T-cell (primary cell): ENCODE measurements at places on chromosomes 4 and X. TPM values are rescaled to one million over a fixed set of nuclear protein-coding genes. Genes with fewer than 3 reads are reported as not detected.
A peak's percentile ranks its signal among the peaks of the same experiment; 100 is the strongest.

DNA sequence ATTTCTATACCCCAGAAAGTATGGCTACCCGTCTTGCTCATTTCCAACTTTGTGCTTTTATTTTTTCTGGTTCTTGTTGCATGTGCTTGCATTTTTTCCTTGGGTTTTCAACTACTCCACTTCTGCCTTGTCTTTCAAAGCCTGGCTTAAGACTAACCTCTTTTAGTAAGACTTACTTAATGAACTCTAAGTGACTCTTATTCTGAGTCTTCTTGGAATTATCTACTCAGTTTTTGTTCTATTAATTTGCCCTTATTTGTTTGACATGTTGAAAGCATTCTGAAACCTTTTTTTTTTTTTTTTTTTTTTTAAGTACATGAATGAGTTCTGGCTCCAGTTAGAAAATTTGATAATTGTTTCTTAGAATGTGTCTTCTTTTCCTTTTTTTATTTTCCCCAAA, 74.8 kb downstream of the SLIT2 start:
- DNase-seq, result no peak
- no peaks in the 10 kb centered on the region for H3K4me1 ChIP-seq
- no peaks in the 10 kb centered on the region for H3K36me3 ChIP-seq
- no peaks in the 10 kb centered on the region for H3K27me3 ChIP-seq

DNA sequence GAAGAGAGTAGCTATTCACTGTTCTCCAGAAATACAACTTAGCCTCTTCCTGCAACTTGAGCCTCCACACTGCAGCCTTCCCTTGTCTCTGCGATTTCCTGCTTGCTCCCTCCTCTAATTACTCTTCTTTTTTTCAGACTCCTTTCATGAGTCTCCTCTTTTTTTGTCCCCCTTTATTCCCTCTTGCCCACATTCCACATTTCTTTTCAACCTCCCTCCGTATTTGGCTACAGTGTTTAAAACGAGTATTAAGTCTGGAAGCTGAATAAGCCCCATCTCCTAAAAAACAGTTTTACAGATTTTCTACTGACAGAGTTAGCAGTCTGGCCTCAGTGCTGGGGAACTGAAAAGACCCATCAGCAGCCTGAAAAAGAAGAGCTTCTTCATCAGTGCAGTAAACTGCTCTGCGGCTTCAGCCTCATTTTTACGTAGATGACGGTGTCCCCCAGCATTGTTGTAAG, 141.5 kb downstream of the TENM3 start:
- no peak overlapping the region for H3K27ac ChIP-seq
- H3K27me3 ChIP-seq, result no peaks in the 10 kb centered on the region
- H3K4me3 ChIP-seq, result no peak overlapping the region
- no peaks in the 10 kb centered on the region for H3K36me3 ChIP-seq
- no peaks in the 10 kb centered on the region for H3K4me1 ChIP-seq
- no peak for DNase-seq

DNA sequence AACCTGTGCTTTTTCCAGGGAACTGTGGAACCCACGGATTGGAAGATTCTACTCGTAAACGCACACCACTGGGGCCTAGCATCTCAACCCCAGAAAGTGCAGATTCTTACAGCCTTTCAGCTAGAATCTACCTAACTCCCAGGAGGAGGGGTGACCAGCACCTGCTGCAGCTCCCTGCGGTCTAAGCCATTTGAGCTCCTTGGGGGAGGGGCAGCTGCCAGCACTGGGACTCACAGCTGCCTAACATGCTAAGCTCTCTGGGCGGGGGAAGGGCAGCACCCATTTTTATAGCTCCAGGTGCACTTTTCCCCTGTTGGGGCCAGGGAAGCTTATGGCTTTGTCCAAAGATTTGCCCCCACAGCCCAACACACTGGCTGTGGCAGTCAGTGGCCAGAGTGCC, 595.7 kb upstream of the EPHA5 start:
- no peak for DNase-seq
- no peak overlapping the region for H3K4me3 ChIP-seq
- H3K4me1 ChIP-seq, result no peaks in the 10 kb centered on the region
- no peak overlapping the region for H3K27ac ChIP-seq
- no peaks in the 10 kb centered on the region for H3K36me3 ChIP-seq

- no peak overlapping the region for H3K27ac ChIP-seq
- DNase-seq, result no peak
- H3K27me3 ChIP-seq, result peaks cover 7% of the 10 kb centered on the region
- H3K36me3 ChIP-seq, result no peaks in the 10 kb centered on the region
- no peaks in the 10 kb centered on the region for H3K4me1 ChIP-seq
Measured at GRCh38 chr4:108901291-108901690, 138.4 kb upstream of the ETNPPL start.

GRCh38 chr4:7418131-7418943, 16.4 kb downstream of the PSAPL1 start:
- H3K36me3 ChIP-seq, result no peaks in the 10 kb centered on the region
- no peak for DNase-seq
- no peaks in the 10 kb centered on the region for H3K27me3 ChIP-seq
- H3K4me3 ChIP-seq, result no peak overlapping the region
- no peaks in the 10 kb centered on the region for H3K4me1 ChIP-seq

GRCh38 chrX:154695911-154696675, 42.7 kb upstream of the CTAG2 start:
- H3K4me1 ChIP-seq, result no peaks in the 10 kb centered on the region
- no peak for DNase-seq
- no peaks in the 10 kb centered on the region for H3K27me3 ChIP-seq

DNA sequence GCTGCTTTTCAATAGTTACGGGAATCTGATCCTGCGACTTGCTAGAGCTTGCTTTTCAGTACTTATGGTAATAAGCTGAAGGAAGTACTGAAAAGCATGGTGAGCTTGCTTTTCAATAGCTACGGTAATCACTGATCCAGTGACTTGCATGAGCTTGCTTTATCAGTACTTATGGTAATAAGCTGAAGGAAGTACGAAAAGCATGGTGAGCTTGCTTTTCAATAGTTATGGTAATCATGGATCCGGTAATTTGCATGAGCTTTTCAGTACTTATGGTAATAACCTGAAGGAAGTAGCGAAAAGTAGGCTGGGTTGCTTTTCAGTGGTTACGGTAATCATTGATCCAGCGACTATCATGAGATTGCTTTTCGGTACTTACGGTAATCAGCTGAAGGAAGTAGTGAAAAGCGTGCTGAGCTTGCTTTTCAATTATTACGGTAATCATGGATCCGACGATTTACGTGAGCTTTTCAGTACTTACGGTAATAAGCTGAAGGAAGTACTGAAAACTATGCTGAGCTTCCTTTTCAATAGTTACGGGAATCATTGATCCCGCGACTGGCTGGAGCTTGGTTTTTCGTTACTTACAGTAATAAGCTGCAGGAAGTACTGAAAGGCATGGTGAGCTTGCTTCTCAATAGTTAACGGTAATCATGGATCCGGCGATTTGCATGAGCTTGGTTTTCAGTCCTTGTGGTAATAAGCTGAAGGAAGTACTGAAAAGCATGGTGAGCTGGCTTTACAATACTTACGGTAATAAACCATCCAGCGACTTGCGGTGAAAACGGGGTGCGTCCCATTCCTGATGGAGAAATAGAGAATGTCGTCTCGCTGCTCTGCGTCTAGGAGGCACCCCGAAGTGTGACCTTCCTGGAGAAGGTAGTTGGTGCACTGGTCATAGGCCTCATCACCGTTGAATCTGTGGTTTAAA, 6.5 kb downstream of the CRLF2 start:
- no peak overlapping the region for H3K27ac ChIP-seq
- peaks cover 42% of the 10 kb centered on the region for H3K4me1 ChIP-seq
- DNase-seq, result peak; percentile 10
- no peaks in the 10 kb centered on the region for H3K36me3 ChIP-seq

The INTS12 gene
- total RNA-seq, result 20.4 TPM

The UGT2A1 gene
- not detected for total RNA-seq

The PFKFB1 gene
- 0.61 TPM for total RNA-seq

The CFAP299 gene
- 0.35 TPM for total RNA-seq

The AFF2 gene
- total RNA-seq, result 2.8 TPM

The GLRB gene
- total RNA-seq, result not detected
